ENCODE measurements at places on chromosomes 4 and X.

GRCh38 chr4:121148000-121148399, 16.1 kb downstream of the TNIP3 start:
- DNase-seq: no peak

DNA sequence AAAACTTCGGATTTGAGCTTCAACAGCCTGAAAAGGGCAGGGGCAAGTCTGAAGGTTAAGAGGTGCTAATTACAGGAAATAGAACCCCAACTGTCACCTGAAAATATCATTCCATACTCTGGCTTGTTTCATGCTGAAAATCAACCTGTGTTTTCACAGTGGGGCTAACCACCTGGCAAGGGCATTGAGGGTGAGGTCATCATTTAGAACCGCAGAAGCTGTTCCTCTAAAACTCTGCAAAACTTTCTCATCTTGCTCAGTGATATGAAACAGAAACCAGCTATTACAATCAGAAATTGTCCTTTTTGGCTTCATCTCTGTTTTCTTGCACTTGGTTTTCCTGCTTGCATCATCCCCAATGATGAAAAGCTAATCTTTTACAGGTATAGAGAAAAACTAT, 247.6 kb downstream of the DCLK2 start:
- no peak for DNase-seq

GRCh38 chrX:112738347-112739033, 58.8 kb upstream of the LHFPL1 start:
- DNase-seq: no peak

- no peak for DNase-seq
Observed at GRCh38 chr4:45741897-45742296, 382.0 kb downstream of the GABRG1 start.

DNA sequence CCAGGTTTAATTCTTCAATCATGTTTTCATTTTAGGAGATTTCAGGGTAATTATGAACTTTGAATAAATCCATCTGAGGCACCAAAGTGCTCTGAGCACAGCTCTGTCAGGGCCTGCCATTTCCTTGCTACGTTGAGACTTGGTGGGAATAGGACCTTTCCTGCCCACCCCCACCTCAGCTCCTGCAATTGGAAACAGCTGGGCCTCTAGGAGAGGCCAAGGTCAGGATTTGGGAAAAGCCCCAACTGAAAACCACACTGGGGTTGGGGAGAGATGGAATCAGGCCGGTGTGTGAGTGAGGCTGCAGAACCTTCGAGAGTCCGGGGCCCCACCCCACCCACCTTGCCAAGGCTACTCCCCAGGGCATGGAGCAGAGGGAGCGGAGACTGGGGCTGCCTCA, 212.7 kb upstream of the BCOR start:
- DNase-seq: no peak

GRCh38 chrX:150926304-150926703, 27.8 kb upstream of the CD99L2 start:
- DNase-seq: no peak

DNA sequence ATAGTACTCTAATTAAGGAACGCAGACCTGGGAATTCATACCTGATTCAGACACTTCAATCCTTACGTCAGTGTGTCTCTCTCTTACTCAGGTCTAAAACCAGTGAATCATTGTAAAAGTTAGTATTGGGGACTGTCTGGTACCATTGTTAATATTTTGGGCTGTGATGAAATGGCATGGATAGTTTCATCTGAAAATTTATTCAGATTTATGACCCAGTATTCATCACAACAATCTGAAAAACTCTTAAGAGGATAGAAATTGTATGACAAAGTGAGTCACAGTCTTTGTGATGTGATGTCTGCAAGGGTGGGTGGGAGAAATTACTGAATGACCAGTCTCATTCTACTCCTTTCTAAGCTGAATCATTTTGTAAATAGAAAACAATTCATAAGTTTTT, 10.3 kb downstream of the FGF2 start:
- no peak for DNase-seq

- no peak for DNase-seq
Observed at GRCh38 chr4:101027721-101028120, 319.6 kb downstream of the PPP3CA start.

- DNase-seq: no peak
Observed at GRCh38 chr4:179307297-179308136, 1865.3 kb upstream of the AGA start.

DNA sequence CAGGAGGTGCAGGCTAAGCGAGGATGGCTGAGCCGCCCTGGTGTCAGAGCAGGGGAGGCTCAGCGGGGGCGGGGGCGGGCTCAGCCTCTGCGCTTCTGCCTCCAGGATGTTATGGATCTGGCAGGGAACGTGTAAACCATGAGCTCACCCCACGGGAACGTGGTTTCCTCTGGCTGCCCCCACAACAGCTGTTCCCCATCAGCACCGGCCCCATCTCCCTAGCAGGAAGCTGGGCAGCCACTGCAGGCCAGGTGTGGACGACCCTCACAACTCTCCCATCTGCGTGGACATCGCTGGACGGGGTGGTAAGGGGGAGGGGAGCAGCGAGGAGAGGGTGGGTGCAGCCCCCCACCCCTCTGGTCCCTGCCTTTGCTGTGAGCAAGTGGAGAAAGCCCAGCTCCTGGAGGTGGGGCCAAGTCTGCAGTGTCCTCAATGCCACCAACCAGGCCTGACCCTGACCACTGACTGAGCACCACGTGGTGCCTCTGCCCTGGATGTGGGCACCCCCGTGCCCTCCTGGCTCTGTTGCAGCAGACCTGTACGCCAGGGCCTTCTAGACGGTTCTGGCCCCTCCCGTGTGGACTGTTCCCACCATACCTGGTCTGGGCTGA, 28.1 kb upstream of the SPON2 start:
- DNase-seq: no peak

DNA sequence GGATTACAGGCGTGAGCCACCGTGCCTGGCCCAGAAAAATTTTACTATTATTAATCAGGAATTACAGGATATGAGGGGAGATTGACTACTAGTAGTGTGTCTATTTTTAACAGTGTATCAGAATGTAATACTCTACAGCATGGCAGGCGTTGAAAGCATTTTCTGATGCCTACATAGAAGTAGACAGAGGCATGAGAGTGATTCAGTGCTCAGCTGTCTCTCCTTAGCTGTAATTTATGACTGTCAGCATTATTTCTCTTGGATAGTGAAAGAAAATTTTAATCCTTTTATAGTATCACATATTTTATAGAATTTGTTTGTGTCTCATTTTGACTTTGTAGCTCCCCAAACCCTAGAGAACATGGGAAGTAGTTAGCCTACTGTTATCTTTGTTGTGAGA, 20.7 kb downstream of the ARHGAP24 start:
- no peak for DNase-seq

GRCh38 chrX:86103061-86103460, 45.2 kb upstream of the DACH2 start:
- DNase-seq: no peak

DNA sequence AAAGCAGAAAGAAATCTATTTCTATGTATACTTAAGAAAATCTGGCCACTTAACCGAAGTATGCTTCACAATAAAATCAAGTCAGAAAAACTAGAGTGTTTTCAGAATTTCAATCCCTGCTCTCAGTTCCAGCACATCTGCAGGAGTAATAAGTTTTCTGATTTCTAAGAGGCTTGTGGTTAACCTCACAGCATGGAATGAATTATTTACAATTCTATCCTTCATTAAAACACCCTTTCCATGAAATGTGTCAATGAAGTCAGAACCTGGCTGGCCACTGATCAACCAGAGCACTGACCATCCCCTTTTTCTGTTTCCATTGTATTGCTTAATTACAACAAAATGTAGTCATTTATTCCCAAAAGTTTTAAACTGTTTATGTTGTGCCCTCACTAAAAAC, 781.4 kb upstream of the INTU start:
- DNase-seq: no peak

DNA sequence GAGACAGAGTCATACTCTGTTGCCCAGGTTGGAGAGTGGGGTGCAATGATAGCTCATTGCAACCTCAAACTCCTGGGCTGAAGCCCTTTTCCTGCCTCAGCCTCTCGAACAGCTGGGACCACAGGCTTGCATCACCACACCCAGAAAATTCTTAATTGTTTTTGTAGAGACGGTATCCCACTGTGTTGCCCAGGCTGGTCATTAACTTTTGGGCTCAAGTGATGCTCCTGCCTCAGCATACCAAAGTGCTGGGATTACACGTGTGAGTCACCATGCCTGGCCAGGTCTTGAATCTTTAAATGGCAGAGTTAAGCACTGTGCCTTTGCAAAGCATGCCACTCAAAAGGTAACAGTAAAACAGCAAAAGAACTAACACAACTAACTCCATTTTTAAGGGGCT, 28.6 kb upstream of the BBS12 start:
- DNase-seq: no peak

DNA sequence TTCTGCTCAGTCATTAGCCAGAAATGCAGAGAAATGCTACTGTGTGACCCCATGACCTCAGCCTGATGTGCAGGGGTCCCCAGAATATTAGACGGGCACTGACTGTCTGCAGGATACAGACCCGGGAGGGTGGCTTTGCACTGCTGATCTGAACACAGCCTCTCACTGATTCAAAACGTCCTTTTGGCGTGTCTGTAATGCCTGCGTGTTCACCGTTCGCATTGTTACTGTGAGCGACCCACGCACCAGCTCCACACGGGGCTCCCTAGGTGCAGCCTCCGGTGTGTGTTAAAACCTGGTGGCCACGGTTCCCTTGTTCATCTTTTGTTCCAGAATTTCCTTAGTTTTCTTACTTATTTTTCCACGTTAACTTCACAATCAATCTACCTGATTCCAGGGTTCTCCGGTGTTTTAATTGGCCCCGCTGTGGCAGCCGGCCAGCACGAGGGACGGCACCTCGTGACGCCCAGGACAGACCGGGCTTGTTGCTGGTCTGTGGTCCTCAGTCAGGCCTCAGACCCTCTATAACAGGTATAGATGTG, 32.0 kb upstream of the SPON2 start:
- no peak for DNase-seq

- no peak for DNase-seq
Observed at GRCh38 chr4:153579872-153580271, 104.2 kb upstream of the TLR2 start.

DNA sequence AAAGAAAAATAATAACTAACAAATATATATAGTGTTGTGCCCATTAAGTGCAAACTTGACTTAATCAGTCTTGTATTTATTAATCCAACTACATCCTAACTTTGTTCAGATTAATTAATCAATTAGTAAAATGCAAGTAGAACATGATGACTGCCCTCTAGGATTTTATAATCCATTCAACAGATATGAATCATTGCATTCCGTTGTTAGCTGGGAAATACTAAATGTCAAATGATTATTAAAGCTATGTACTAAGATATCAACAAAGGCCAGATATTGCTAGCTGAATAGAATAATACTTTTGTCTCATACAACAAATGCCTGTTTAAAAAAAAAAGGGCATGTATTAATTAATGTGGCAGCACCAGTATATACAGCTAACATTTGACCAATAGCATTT, 1366.3 kb downstream of the STIM2 start:
- DNase-seq: no peak

Data from mesothelial cell of epicardium (in vitro differentiated cells).